ENCODE measurements at places on chromosomes 1 and 21.

DNA sequence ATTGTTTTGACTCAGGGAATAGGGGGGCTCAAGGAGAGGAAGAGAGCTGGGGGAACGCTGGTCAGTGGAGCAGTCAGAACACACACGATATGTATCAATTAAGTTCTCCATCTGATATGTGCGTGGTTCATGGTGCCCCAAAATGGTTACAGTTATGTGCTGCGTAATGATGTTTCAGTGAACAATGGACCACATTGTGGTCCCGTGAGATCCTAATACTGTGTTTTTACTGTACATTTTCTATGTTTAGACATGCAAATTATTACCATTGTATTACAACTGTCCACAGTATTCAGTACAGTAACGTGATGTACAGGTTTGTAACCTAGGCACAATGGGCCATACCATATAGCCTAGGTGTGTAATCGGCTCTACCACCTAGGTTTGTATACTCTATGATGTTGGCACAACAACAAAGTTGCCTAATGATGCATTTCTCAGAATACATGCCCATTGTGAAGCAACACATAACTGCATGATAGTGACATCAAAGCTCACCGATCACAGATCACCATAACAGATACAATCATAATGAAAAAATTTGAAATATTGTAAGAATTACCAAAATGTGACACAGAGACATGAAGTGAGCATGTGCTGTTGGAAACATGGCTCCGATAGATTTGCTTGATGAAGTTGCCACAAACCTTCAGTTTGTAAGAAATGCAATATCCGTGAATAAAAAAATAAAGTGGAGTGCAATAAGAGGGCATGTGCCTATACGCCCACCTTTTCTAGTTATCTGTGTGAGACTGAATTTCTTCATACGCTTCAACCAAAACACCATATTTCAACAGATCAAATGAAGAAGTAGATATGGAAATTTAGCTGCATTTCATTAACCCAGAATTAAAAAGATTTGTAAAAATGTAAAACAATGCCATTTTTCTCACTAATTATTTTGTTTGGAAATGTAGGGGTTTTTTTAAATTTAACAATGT, 14.8 kb upstream of the TMEM54 start:
- DNase-seq = no peak

GRCh38 chr1:51237351-51238033, 1.4 kb downstream of the RNF11 start:
- peak; percentile 63 for DNase-seq

DNA sequence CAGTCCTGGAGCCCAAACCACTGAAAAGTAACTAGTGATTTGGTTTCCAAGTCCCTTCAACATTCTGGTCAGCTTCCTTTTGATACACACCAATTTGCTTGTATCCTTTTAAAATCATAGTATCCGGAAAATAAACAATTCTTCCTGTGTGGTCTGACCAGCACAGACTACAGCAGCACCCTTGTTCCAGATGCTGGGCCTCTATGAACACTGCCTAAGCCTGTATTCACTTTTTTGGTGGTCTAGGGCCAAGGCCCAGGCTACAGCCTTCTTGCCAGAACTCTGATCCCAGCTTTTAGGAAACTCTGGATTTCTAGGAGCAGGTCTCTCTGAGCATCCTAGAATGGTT, 801 bp upstream of the DDAH1 start:
- DNase-seq = peak; percentile 44

DNA sequence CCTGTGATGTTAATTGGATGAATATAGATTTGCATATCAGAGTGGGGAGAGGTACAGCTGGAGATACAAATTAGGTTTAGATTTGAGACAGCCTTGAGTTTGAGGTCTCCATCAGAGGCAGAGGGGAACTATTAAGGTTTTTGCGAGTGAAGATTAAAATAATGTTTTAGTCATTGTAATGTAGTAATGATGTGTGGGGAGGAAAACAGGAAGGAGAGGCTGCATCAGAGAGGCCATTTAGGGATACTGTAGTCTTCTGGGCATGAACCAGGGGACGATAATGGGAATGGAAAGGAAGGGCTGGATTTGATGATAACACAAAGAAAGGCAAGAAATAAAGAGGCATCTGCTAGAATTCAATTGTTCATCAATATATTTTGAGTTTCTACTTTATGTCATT, 9.5 kb downstream of the CD84 start:
- DNase-seq = no peak

- DNase-seq = no peak
These were observed 257.9 kb upstream of the AJAP1 start for GRCh38 chr1:4396551-4396950.

DNA sequence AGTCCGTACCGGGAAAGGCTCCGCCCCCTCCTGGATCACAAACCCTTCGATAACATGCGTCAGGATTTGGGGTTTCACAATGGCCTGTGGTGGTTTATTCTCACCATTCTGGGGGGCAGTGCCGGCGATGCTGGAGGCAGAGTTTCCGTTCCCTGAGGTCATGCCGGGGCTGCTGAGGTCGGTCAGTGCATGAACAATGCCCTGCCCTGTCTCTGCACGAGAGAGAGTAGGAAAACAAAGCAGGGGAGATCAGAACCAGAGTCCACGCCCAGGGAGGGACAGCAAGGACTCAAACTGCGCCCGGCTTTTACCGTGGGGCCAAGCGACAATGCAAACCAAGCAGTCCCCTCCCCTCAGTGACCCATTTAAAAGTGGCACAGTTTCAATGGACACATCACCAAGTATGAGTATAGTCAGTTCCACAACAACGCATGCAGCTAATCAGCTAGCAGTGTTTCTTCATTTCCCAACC, 13.2 kb upstream of the A3GALT2 start:
- DNase-seq = peak; percentile 94

- no peak for DNase-seq
These were observed 44.3 kb downstream of the CDC14A start for GRCh38 chr1:100396651-100397050.

DNA sequence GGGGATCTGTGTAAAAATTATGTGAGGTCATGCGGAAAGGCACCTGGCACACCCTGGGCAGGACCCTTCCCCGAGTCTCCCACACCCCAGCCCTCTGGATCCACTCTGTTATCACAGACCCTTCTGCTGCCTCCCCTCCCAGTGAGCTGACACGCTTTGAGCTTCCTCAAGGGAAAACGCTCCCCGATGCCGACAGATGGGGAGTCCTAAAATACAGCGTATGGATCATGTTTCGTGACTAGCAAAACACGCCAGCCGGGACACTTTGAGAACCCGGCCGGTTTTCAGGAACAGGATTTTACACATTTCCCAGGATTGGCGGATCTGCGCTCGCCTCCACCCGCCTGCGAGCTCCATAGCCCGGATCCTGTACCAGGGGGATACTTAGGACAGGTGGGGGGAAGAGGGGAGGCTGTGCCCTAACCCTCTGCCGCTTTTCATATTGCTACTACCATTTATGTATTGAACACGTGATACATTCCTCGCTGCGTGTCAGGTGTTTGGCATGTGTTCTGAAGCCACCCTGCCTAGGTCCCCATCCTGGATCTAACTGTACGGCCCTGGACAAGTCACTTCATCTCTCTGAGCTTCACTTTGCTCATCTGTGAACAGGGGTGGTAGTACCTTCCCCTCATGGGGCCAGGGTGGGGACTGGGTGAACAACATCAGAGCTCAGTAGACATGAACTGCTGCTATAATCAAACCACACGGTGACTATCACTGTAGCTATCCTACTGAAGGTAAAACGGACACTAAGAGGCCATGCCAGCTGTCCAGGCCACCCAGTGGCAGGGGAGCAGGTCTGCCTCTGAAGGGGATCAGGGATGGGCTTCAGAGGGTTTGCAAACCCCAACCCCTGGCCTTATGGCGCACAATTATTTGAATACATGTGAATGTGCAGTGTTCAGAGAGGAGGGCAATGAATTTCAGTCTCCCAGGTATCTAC, 63.2 kb downstream of the SSBP3 start:
- no peak for DNase-seq

GRCh38 chr1:106304106-106304505, 752.4 kb upstream of the PRMT6 start:
- DNase-seq = no peak

DNA sequence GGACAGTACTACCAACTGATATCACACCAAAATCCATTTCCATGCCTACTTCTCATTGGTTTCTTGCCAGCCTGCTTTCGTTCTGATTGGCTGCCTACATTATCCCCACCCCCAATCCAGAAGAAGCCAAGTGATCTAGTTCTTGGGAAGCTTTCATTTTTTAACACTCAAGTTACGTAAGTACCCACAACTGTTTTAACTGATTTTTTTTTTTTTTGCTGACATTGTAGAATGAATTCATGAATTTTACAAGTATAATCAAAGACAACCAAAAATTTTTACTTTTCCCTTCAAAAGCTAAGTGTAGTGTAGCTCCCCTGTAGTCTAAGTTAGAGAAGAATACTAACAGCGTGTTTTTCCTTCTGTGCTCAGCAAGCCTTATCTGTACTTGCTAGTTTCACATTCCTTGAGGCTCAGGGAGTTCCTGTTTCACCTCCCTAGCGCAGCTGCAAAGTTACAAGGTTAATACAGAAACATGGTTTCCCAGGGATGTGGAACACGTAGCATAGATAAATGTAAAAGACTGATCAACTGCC, at the start of gene SLC9C2:
Gene SLC9C2, minus strand, starts transcription at position 17 of the 536 bp plus-strand sequence. CDS start 1,296 bp downstream, outside the sequence.
- peak; percentile 35 for DNase-seq

DNA sequence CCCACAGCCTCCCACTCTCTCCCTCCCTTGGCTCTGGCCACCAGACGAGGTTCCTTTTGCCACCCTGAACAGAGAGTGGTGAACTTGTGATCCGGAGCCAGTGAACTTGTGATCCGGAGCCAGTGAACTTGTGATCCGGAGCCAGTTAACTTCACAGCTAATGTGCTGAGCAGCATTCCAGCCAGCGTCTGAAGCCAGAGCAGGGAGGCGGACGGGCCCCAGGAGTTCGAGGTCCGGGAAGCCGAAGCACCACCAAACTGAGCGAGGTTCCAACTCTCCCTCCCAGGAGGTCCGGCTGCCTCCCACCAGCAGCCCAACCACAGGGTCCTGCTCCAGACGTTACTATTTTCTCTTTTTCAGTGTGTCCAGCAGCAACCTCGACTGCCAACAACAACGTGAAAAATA, 85.8 kb downstream of the SYF2 start:
- no peak for DNase-seq

GRCh38 chr21:22393324-22393723, 1395.1 kb downstream of the NCAM2 start:
- DNase-seq = no peak

GRCh38 chr1:17195731-17196130, 9.2 kb upstream of the PADI1 start:
- DNase-seq = no peak

DNA sequence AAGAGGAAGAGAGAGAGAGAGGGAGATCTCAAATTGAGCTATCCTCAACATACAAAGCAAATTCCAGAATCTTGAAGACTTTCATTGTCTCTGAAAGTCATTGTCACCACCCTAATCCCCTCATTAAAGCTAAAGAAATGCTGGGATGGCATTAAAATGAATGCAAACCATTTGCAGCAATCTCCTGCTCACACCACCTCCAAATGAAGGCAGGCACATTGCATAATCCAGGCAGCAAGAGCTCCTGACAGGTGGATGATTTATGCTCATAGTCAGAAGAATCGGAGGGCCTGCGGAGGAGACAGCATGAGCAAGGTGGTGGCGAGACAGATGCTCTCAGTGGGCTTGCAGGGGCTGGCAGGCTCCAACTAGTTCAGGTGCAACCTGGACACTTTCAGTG, 90.2 kb downstream of the ESRRG start:
- no peak for DNase-seq

DNA sequence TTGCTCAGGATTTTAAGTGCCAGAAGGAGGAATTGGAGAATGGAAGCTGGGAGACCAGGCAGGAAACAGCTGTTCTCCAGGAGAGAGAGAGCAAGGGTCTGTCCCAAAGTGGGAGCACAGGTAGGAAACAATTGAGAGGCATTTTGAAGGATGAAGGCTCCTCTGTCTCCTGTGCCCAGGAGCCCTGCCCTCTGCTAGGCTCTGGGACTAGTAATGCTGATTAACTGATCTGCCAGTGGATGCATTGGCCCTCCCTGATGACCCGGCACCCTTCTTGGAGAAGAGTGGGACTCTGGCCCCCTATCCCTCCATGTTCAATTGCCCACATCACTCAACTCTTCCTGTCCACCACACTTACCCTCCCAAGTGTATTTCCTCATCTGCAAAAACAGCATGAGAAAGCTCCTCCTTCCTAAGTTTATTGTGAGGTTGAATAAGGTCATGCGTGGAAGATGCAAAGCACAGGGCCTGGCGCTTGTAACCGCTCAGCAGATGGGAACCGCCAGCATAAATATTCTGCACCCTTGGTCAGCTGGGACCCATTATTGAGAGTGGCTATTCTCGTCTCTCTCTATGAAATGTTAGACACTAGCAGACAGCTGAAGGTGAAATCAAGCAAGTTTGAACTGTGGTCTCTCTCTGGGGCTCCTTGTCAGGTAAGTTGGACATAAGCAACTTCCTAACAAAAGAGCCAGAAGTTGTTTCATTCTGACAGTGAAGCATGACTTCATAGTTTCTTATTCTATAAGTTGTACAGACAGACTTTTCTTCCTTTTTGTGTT, 63.0 kb upstream of the ANGPTL1 start:
- peak; percentile 38 for DNase-seq

DNA sequence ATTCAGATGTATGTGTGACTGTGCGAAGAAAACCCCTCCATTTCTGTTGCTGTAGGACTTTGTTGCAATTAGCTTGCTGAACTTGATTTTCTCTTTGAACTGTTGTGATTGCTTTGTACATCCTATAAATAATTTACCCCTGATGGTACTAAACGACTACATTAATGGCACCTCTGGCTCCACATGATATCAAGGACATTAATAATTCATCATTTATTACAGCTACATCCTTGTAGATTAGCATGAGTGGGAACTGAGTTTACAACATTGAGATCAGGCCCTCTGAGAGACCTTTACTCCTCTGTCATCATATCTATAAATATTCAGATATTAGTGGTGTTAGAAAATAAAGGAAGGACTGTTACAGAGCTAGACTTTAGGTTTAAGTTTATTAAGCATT, 13.5 kb downstream of the LRIG2 start:
- no peak for DNase-seq

Measured in fibroblast of mammary gland (primary cell).